Amniotic stem cell (primary cell): ENCODE measurements at places on chromosomes 12 and 14.

DNA sequence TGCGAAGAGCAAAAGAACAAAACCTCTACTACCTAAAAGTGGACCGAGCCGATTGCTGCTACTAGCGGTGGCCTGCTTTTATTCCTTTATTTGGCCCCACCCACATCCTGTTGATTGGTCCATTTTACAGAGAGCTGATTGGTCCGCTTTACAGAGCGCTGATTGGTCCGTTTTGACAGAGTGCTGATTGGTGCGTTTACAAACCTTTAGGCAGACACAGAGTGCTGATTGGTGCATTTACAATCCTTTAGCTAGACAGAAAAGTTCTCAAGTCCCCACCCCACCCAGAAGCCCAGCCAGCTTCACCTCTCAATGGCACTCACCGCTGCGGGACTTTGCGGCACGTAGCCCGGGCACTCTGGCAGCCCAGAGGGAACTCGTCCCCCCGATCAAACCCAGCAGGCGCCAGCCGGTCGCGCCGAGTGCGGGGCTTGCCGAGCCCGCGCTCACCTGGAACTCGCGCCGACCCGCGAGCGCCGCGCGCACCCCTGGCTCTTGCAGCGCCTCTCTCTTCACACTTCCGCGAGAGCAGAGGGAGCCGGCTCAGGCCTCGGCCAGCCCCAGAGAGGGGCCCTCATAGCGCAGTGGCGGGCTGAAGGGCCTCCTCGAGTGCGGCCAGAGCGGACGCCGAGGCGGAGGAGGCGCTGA is 8.7 kb upstream of the FGD4 start:
- no peak for DNase-seq

DNA sequence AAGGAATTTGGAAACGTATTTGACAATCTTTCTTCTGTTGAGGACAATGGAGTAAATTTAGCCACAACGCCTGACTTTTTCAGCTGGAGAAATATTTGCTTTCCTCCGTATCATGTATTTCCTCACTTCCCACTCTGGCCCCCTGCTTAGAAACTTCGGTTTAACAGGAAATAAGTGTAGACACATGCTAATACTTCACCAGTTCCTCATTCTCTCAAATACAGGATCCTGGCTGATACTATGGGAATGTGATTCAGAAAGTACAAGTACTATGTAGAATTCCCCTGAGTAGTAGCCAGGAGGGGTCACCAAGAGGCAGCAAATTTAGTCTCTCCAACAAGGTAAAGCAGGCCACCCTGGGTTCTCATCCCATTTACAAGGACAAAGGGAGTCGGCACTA is 58.0 kb downstream of the FAR2 start:
- DNase-seq: no peak

DNA sequence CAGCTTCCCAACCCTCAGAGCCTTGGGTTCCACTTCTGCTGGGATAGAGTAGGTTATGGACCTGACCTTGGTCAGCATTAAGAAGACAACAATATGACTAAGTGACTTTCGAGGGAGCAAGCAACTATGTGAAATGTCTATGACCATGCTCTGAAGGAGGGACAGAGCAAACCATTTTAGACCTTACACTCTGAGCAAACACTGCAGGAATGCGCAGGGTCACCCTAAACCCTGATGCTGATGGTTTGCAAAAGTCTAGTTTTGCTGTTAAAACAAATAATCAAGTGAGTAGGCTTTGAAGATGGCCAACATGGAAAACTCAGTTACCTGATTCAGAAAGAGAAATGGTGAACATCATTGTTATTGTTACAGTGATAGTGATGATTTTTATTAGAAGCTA is 8.7 kb downstream of the ZCCHC8 start:
- no peak for DNase-seq

- no peak for DNase-seq
These were observed 14.5 kb downstream of the CYP46A1 start for GRCh38 chr14:99698642-99699041.

- peak; percentile 36 for DNase-seq
These were observed 645 bp downstream of the FOXA1 start for GRCh38 chr14:37594238-37594970.

DNA sequence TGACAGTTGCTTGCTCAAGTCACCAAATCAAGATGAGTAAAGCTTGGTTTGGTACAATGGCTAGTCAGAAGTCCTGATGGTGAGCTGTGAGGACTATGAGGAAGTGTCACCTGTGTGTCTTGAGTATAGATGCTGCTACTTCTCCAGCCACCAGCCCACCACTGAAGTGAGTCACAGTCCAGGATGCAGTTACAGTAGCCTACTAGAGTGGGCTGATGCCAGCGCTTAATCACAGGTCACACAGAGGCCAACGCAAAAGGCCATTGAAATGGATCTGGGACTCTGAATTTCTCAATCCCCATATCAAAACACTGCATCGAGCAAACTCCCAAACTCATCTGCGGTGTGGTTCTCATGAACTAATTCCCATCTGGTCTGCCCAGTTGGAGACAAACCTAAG is 223.1 kb downstream of the ANO6 start:
- no peak for DNase-seq

DNA sequence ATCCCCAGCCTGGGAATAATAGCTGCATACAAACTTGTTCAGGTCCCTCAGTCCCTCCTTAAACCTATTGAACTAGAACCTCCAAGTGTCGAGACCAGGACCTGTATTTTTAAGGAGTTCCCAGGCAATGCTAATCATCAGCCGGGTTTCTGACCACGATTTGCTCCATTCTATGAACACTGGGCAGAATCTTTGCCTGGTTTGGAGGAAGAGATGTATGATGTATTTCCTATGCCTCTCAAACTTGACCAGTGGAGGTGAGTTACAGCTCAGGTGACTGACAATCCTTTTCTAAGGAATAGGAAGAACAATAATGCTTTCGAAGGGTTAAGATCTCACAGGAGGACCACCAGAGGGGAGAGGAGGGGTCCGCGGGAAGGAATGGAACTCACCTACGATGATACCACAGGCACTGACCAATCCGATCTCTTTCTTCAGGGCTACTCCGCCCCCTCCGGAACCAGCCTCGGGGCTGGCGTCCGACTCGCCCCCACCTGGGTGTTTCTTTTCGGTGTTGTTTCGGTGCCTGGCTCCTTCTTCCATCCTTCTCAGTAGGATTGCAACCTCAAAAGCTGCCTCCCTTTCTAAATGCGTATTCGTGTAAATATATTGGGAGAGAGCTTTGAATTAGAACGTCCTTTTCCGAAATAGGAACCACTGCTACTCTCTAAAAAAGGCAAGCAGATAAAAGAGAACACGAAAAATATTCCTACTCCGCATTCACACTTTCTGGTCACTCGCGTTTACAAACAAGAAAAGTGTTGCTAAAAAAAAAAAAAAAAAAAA is 895 bp downstream of the SLC7A8 start:
- DNase-seq: no peak

DNA sequence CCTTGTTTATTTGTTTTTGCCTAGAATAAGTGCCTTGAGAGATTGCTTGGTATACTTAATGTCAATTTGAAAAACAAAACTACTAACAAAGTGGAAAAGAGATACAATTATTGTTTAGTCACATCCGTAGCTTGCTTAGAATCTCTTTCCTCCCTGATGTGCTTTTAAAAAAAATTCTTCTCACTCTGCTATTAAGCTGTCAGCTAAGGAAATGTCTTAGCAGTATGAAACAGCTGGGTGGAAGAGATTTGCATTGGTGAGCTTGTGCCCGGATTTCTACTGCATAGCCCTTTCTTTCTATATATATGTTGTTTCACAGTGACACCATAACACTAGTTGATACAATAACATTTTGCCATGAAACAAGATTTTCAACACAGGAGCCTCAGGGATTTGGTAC is 229.4 kb upstream of the RGS6 start:
- no peak for DNase-seq

DNA sequence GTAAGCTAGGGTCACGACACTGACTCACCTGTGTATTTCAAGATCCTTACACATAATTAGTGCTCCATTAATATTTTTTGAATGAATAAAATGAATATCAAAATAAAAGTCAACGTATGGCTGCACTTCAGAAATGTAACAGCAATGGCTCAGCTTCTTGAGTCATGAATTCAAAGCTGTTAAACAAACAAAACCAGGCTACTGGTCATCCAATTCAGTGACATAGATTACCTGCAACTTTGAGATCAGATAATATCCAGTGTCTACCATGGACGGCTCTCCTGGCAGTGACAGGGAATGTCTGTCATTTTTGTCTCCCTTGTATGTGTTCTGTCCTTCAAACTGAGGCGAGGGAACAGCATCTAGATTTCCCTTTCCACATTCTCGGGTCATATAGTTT is 225.6 kb downstream of the EFCAB11 start:
- DNase-seq: no peak

DNA sequence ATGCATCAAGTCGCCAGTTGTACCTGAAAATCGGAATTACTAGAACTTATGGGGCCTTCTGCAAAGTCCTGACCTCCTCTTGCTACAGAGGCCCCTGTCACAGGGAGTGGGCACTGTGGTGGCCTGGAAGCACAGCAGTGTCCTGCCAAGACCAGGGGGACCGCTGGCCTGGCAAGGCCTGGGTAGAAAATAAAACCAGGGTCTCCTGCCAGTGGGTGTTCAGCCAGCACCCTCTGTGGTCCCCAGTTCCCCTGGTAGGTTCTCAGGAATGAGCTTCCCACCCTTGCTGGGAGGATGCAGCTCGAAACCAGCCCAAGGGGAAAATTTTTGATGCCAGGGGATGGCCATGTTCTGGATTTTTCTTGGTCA is 43.9 kb downstream of the RIN3 start:
- DNase-seq: no peak

GRCh38 chr14:67510836-67511235 is 22.3 kb upstream of the PLEKHH1 start:
- DNase-seq: no peak

GRCh38 chr12:91111366-91112325 is at the start of gene LUM:
TSS of gene LUM (minus strand) at chr12:91111494. CDS start at chr12:91108979, 2,515 bp downstream.
- DNase-seq: no peak

DNA sequence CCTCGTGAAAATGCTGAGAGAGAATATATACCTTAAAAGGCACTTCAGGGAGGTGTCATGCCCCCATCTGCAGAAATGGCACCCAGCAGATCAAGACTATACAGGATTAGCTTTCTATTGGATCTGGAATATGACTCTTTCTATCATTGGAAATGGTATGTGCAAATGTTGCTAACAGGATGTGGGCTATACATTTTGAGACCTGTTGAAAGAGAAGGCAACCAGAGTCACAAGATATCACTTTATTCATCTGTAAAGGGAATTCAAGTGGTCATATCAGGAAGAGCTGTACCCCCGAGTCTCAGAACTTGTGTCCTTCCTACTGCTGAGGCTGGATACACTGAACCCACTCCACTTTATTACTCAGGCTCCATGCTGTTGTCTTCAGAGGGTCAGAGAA is 46.1 kb upstream of the FRMD6 start:
- DNase-seq: no peak

- DNase-seq: no peak
These were observed 256.8 kb downstream of the PCNX1 start for GRCh38 chr14:71163842-71164629.

- DNase-seq: no peak
These were observed 1.2 kb downstream of the PXN start for GRCh38 chr12:120264086-120264903.

GRCh38 chr12:113087193-113087592 is 30.7 kb downstream of the DTX1 start:
- DNase-seq: no peak

GRCh38 chr14:100658181-100658886 is 68.4 kb upstream of the DLK1 start:
- DNase-seq: no peak

GRCh38 chr12:70555081-70555480 is 82.1 kb downstream of the PTPRB start:
- DNase-seq: no peak

DNA sequence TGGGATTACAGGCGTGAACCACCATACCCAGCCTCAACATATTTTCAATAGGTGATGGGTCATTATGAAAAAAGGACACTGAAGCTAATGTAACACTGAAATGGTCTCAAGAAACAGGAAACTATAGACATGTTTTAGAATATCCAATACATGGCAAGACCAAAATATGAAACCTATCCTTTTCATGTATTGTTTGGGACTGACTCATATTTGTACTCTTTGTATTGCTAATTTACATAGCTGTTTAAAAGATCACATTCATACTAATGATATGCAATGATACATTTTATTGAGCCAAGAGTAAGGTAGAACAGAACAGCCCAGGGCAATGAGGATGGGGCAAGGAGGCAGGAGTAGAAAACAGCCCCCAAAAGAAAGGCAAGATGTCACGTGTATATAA is 32.6 kb downstream of the RESF1 start:
- DNase-seq: no peak

GRCh38 chr14:80845856-80846255 is 95.7 kb downstream of the CEP128 start:
- no peak for DNase-seq

- no peak for DNase-seq
These were observed 10.4 kb upstream of the ENDOU start for GRCh38 chr12:47735649-47736048.

DNA sequence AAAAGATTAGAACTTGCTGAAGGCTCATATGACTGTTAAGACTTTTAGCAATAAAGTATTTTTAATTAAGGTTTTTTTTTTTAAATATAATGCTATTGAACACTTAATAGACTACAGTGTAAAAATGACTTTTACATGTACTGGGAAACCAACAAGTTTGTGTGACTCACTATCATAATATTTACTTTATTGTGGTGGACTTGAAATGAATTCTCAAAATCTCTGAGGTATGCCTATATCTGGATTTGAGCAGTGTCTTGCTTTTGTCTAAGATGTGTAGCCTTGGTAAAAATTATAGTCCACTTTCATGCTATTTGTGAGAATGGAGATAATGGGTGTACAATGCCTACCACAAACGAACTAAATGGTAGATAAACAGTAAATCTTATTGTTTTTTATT is 33.9 kb upstream of the NAV3 start:
- DNase-seq: peak; percentile 2

GRCh38 chr12:45224311-45224710 is 8.4 kb downstream of the ANO6 start:
- DNase-seq: no peak

GRCh38 chr12:59070322-59070933 is 150.1 kb upstream of the LRIG3 start:
- DNase-seq: no peak

DNA sequence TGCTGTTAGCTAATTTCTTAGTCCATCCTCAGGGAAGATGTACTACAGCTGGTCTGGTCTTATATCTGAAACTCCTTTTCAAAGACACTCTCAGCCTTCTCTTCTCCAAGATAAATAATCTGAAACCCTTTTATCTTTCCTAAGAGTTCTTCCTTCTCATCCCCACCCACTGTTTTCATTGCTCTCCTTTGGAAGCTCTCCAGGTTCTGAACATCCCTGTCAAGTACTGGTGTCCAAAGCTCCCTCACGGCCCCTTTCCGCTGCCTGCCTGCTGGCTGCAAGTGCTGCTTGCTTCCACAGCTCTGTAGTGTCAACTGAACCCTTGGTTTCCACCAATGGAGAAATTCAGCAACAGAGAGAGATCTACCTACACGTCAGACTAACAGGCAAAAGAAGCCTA is 6.6 kb upstream of the SLC6A13 start:
- DNase-seq: no peak

DNA sequence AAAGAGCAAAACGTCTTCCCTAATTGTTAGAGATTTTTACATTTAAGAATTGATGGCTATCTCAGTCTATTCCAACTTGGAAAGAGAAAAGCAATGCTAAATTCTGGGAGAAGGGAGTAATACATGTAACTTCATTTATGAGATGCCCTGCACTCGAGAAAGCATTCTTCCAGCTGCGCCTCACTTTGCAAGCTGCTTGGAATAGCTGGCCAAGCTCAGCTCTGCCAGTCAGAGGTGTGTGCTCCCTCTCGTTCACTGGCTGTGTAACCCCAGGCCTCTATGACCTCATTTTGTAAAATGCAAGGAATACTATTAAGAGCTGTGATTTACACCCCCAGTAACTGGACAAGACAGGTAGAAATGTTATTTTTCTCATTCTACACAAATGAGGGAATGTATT is 79.1 kb downstream of the OTX2 start:
- no peak for DNase-seq
